ENCODE measurements at places on chromosomes 6 and 20. TPM values are rescaled to one million over a fixed set of nuclear protein-coding genes. Genes with fewer than 3 reads are reported as not detected.

DNA sequence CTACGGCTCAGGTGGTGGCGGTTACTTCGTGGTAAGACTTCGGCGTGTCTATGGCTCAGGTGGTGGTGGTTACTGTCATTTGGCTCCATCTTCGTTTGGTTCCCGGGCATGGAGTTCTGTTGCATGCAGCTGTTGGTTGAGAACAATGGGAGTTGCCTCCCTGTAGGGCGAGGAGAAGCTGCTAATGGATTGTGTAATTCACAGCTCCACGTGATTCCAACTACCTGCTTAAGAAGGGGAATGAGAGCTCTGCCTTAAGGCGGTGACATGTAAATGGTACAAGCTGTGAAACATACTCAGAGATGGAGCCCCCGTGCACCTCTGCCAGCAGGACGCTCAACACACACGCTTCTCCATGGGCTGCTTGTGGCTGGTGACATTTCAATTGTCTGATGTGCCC is 12.4 kb upstream of the DACT2 start:
- no peaks in the 10 kb centered on the region for H3K36me3 ChIP-seq
- no peak overlapping the region for H3K27ac ChIP-seq
- DNase-seq = no peak
- no peak overlapping the region for H3K4me3 ChIP-seq

GRCh38 chr6:46042355-46042999 is 26.8 kb upstream of the CLIC5 start:
- peak overlapping the region; percentile 29 for H3K27ac ChIP-seq
- DNase-seq = peak; percentile 15
- no peak overlapping the region for H3K4me3 ChIP-seq
- no peaks in the 10 kb centered on the region for H3K36me3 ChIP-seq
- H3K27me3 ChIP-seq = no peaks in the 10 kb centered on the region
- H3K4me1 ChIP-seq = peaks cover 74% of the 10 kb centered on the region

Gene CHD6
- 38.9 TPM for total RNA-seq

GRCh38 chr20:59753836-59754235 is 149.5 kb downstream of the PHACTR3 start:
- no peak for DNase-seq
- peaks cover 45% of the 10 kb centered on the region for H3K4me1 ChIP-seq
- peak overlapping the region; percentile 87 for H3K27ac ChIP-seq
- peaks cover 49% of the 10 kb centered on the region for H3K27me3 ChIP-seq

DNA sequence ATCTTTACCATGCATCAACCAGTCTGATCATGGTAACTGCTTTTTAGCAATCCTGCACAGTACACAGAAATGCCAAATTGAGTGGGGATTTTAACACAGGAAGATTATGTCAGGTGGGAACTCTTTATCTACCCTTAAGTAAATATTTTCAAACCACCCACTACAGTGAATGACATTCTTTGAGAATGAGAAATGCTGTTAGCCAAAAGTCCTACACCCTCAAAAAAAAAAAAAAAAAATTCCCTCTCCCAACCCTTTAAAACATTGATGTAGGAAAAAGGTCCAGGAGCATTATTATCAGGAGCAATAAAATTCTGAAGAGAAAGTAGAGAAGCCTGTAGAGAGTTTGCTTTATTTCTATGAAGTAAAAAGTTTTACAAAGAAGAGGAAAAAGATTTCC is 307.2 kb upstream of the THEMIS start:
- no peaks in the 10 kb centered on the region for H3K27me3 ChIP-seq
- H3K4me1 ChIP-seq = peaks cover 29% of the 10 kb centered on the region
- H3K4me3 ChIP-seq = no peak overlapping the region
- DNase-seq = no peak

Gene TTLL9
- total RNA-seq = 0.05 TPM

All from left ventricle myocardium inferior (tissue), 1 donor.